Stimulated activated CD4-positive, alpha-beta T cell treated with anti-CD3 and anti-CD28 coated beads, Interleukin-1b, Interleukin-23, amount 100 ng/mL, for 48 hours (primary cell): ENCODE measurements at places on chromosomes 4 and X.

- DNase-seq, result no peak
Measured at GRCh38 chr4:154534296-154534695, 15.9 kb downstream of the PLRG1 start.

DNA sequence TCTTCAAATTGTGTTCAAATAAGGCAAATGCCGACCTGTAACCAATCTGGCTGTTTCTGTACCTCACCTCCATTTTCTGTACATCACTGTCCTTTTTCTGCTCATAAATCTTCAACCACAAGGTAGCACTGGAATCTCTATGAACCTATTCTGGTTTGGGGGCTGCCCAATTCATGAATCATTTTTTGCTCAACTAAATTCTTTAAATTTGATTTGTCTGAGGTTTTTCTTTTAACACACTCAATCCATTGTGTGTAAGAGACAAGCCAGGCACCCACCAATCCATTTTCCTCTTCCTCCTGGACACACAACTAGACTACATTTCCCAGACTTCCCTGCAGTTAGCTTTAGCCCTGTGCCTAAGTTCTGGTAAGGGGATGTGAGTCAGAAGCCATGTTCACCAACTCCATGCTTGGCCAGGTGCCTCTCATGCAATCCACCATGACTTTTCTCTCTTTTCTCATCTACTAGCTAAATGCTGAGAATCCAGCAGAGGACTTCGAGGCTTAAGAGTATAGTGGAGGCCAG is 193.2 kb upstream of the KLF3 start:
- DNase-seq, result no peak

DNA sequence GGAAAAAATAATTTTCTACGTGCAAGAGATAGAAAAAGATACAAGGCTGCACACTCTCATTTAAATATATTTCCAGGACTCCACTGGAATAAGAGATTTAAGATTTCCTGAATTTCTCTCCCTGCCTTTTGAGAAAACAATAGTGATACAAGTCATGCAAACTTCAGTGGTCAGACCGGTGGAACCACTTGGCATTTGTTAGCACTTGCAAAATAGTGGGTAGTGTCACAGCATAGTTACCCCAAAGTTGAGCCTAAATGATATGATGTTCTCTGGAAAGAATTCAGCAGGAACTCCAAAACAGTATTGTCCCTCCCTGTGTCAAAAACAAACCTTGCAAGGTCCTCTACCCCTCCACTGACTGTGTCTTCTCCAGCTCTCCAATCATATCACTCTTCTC is 102.3 kb downstream of the ANKRD50 start:
- no peak for DNase-seq

DNA sequence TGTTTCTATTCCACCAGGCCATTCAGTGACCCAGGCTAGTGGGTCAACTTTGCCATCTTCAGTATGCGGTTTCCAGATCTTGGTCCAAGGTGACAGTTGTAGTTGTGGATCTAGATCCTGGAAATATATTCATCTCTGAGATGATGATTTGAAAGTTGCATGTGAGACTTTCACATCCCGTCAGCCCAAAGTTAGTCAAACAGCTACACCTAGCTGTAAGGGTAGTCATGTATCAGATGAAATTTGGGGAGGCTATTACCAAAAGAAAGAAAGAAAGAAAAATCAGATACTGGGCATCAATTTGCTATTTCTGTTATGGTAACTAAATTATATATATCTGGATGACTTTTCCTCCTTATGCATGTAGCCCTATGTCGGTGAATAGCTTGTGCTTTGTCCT is 259.4 kb upstream of the ARX start:
- no peak for DNase-seq
